ENCODE measurements at places on chromosomes 3 and 15. TPM values are rescaled to one million over a fixed set of nuclear protein-coding genes. Genes with fewer than 3 reads are reported as not detected.

- no peak for DNase-seq
These were observed 1101.0 kb downstream of the ROBO2 start for GRCh38 chr3:78140866-78141265.

TMC3 gene
- total RNA-seq = not detected

GRCh38 chr15:92634060-92634459 lies 21.5 kb downstream of the FAM174B start:
- DNase-seq = no peak

CDCP1 gene
- total RNA-seq = 0.13 TPM

DNA sequence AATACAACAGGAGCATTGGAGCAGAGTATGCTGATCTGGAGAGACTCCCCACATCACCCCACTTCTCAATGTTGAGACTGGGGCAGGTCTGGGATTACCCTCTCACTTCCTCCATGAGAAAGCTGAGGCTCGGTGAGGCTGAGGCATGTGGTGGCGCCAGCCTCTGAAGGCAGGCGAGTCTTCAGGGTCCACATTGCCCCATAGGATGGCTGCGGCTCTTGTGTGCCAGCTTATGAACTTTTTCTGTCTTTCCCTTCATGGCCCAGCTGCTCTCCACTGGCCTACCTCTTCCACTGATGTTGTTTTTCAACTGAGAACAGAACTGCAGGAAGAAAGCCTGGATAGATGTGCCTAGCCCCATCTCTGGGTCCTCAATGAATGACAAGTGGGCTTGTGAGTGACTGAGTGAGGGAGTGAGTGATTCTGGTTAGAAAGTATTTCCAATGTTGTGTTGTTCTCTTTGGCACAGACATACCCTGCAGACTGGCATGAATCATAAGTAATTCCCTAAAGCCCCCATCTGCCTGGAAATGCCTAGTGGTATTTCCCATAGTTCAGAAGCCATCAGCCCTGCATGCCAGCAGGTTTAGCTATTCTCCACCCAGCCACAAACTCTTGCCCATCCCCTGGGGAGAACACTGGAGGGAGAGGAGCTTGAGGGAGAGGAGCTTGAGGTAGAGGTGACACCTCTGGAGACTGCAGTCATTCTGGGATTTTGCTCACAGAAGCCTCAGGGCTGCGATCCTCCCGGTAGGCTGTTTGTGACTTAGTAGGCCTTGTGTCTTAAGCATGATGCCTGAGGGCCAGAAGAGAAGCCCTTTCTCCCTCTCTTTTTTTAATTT lies 56.9 kb downstream of the AMOTL2 start:
- peak; percentile 44 for DNase-seq

DNA sequence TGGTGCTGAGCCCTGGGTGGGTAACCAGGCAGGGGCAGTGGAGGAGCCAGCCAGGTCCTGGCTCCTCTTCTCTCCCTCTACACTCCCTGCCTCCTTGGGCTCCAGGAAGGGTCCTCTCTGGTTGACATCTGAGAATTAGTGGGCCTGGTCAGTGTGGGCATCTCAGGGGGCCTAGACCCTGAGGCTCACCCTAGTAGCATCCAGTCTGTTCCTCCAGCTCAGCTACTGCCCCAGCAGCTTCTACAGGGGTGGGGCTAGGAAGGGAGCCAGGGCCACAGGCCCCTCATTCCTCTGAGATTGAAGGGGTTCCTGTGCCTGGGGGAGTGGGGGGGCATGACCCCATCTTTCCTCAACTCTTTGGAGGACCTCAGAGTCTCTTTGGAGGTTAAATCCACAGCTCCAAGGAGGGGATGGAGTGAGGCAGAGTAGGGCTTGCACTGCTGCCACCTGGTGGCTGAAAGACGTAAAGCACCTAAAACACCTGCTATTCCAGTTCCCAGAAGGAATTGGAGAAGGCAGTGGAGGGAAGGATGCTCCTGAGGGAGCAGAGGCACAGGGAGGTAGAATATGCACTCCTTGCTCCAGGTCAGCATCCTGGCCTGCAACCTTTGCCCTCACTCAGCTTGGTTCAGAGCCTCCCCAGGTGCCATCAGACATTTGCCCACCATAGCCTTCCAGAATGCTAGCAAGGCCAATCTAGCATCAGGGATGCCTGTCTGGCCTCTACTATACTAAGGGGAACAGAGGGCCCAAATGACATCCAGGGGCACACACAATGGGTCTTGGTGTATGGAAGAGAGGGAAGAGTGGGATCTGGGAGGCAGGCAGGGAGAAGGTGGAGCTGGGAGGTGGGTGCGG lies 25.1 kb downstream of the C3orf18 start:
- DNase-seq = peak; percentile 57

DNA sequence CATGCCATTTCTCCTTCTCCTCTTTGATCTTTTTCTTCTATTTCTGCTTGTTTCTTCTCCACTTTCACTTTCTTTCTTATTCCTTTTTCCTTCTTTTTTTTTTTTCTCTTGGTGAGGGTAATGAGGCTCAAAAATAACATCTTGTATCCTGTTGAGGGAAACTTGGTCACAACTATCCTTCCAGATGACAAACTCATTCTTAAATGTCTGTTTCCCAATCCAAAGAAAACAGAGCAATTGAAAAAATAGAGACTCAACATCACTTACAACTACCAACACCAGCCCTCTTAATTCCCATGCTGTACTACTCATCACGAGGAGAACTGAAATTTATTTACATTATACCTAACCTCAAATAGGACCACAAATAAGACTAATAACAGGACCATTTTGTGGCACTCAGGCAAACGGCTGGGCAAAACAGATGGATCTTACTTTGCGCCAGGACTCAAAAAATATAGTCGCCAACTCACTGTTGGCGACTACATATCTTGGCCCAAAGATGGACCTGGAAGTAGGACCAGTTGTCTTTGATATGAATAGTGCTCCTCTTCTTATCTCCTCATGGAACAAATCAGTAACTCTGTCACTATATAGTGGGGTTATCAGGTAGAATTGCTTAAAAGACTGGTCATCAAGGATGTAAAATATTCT lies 343.9 kb downstream of the ZBTB20 start:
- no peak for DNase-seq
